ENCODE measurements at places on chromosomes 3 and 15.

- DNase-seq = no peak
Measured at GRCh38 chr3:63294332-63294731, 16.2 kb downstream of the SYNPR start.

GRCh38 chr3:187274977-187275338 is 16.6 kb downstream of the MASP1 start:
- DNase-seq = no peak

DNA sequence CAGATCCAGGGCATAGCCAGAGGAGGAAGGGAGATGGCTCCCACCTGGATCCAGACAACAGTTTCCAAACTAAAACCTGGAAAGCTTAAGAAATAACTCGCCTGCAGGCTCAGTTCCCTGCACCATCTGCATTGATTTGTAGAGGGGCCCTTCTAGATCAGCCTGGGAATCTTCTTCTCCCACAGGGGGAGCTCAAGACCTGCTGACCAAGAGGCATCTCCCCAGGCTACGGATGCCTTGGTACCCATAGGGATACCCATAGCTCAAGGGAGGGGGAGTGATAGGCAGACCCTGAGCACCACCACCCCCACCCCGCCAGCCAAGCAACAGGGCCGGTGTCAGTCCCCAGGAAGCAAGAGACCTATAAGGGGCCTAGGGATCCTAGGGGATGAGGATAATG is 28.0 kb upstream of the DCLK3 start:
- DNase-seq = peak; percentile 22

GRCh38 chr3:10648181-10648580 is 142.8 kb upstream of the ATP2B2 start:
- no peak for DNase-seq

- DNase-seq = no peak
Measured at GRCh38 chr3:130835483-130835882, 58.4 kb upstream of the ATP2C1 start.

- no peak for DNase-seq
Measured at GRCh38 chr3:21825684-21826083, 74.7 kb upstream of the ZNF385D start.

- no peak for DNase-seq
Measured at GRCh38 chr3:24128199-24129005, 183.3 kb downstream of the NR1D2 start.

GRCh38 chr3:117553461-117553860 is 843.9 kb downstream of the TUSC7 start:
- DNase-seq = peak; percentile 17

DNA sequence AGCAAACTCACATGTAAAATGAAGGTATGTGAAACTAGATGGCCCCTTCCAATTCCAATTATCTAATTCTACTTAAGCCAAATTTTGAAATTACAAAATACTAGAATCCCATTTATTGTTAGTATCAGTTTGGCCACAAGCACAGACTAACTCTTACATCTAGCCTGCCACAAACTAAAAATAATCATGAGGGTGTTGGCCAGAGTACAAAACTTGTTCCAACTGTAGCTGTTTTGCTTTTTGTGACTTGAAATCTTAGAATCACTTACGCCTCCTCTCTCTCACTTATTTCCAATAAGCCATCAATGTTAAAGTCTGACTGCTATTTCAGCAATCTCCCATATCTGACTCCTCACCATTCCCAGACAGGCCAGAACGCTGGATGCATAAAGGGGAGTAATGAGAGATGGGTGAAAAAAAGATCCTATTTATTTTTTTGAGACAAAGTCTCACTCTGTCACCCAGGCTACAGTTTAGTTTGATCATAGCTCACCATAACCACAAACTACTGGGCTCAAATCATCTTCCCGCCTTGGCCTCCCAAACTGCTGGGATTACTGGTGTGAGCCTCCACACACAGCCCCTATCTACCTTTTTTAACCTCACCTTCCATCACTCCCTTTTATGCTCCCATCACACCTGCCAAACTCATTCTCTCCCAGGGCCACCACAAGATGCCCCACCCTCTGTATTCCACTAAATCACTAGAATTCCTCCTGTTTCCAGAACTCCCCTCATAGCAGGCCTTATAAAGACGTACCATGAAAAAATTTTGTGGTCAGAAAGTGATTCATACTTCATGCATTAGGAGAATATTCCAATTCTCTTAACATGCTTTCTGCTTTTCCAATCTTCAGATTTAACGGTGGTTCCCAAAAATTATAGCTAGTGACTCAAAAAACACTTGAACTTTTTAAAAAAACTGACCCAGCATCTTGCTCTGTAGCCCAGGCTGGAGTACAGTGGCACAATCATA is 36.5 kb downstream of the ATOSA start:
- no peak for DNase-seq

DNA sequence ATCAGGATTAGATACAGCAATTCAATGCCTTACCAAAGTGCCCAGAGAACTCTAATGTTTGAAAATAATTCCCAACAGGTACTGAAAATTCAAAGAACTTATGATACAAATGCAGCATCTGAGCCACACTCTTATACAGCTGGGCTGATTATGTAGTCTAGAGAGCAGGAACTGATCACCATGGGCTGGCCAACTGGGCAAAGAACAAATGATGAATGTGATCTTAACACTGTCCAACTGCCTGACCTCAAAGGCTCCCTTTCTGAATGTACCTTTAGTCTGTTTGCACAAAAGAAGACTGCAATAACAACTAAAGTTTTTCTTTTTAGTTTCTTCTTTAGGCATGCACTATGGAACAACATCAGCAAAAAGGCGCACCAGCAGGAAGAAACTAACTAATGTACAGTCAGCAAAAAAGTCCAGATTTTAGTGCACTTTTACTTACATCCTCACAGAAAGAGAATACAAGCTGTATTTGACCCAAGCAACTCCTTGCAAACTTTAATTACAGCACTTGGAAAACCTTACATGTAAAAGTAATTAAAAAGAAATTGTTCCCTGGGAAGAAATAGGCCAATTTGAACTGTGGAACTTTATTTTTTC is 1095.1 kb downstream of the IGSF11 start:
- no peak for DNase-seq

- DNase-seq = no peak
Measured at GRCh38 chr3:158026236-158026635, 80.0 kb downstream of the SHOX2 start.

DNA sequence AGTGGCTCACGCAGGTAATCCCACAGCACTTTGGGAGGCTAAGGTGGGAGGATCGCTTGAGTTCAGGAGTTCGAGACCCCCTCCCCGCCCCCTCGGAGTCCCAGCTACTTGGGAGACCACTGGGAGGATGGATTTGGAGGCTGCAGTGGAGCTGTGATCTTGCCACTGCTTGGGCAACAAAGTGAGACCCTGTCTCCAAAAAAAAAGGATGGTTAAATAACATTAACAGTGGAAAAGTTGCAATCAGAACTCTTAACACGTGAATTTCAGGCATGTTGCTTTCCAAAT is 1.4 kb upstream of the TMEM87A start:
- DNase-seq = no peak

GRCh38 chr15:47987908-47988532 is 132.8 kb upstream of the SLC24A5 start:
- DNase-seq = peak; percentile 42

- no peak for DNase-seq
Measured at GRCh38 chr15:27089676-27090075, 118.7 kb downstream of the GABRG3 start.

- DNase-seq = no peak
Measured at GRCh38 chr3:150090877-150091276, 120.2 kb upstream of the PFN2 start.

GRCh38 chr15:32706704-32707103 is 11.1 kb upstream of the GREM1 start:
- DNase-seq = no peak

GRCh38 chr15:84685304-84685703 is 27.3 kb upstream of the NMB start:
- no peak for DNase-seq

- DNase-seq = no peak
Measured at GRCh38 chr3:189737619-189738018, 106.4 kb downstream of the TP63 start.

GRCh38 chr3:85864896-85865295 is 906.1 kb downstream of the CADM2 start:
- no peak for DNase-seq

GRCh38 chr15:99306694-99307338 is 55.5 kb downstream of the LRRC28 start:
- no peak for DNase-seq

DNA sequence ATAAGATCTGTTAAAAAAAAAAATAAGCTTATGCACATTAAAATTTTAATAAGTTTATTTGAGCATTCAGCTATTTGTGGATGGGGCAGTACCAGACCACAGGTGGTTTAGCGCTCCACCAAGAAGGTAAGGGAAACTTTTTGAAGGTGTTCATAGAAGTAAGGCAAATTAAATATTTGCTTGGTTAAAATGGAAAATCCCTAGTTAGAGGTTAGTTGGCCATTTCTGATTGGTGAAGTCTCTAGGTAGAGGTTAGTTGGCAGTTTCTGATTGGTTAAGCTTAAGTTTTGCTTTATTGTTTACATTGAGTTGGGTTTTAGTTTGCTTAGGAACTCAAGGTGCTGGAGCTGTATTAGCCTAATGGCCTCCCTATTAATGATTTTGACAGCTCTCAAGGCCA is 30.7 kb downstream of the SCN11A start:
- DNase-seq = peak; percentile 9

DNA sequence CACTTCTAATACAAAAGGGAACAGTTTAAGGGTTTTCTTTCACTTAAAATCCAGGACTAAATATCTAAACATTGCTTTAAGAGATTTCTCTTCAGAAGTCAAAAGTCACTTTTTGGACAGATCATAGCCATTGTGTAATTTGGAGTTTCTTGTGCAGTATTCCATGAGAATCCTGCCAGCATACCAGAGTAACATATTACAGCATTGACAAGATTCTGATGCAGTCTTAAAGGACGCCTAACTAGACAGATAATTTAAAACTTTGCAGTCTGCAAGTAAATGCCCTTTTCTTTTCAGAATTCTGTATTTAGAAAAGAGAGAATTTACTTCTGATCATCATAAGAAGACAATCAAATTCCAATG is 17.5 kb upstream of the IGSF10 start:
- no peak for DNase-seq

DNA sequence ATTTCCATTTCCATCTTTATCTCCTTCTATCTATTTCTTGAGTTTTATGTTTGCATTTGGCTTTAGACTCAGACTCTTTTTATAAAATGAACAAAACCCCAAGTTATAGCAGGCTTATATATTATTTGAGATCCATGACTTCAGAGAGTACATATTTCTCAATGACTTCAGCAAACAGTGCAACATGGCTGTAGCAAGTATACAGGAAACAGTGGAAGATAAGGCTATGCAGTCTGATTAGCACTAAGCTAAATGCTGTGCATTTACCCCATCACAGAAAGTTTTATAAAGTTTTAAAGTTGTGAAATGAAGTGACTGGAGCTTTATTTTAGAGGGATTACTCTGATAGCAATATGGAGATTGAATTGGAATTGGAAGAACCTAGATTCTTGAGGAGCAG is 463.5 kb upstream of the TGFBR2 start:
- no peak for DNase-seq

DNA sequence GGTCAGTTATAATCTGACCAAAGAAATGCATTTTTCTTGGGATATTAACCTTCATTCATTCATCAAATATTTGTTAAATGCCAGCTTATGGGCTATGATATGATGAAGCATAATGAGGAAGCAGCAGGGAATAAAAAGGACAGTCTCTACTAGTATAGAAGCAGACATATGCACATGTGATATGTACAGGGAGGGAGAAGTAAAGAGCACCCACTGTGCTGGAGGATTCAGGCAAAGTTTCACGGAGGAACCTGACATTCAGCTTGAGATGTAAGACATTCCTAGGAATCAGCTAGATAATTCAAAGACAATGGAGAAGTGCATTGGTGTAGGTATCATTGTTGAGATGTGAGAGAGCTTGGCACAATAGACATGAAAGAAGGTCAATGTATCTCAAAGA is 450.7 kb downstream of the LPP start:
- no peak for DNase-seq

GRCh38 chr3:2741516-2741915 is 368.7 kb downstream of the IL5RA start:
- no peak for DNase-seq

- DNase-seq = peak; percentile 40
Measured at GRCh38 chr3:73094129-73094528, 32.7 kb downstream of the EBLN2 start.

- no peak for DNase-seq
Measured at GRCh38 chr15:80411788-80412288, 7.7 kb downstream of the ARNT2 start.

DNA sequence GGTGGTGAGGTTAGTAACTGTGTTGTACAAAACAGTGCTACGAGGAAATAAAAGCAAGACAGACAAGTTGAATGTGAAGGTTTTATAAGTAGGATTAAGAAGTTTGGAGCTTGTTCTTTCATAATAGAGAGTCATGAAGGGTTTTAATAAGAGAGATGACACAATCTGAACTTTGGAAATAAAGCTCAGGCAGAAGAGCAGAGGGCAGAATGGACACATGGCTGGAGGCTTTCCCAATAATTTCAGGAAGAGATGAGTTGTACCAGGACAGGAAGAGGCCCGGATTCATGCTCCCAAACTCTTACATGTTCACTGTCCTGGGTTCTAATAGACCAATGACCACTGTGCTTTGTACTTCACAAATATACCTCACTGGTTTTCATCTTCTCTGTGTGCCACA is 194.8 kb downstream of the SLC9A9 start:
- DNase-seq = no peak

DNA sequence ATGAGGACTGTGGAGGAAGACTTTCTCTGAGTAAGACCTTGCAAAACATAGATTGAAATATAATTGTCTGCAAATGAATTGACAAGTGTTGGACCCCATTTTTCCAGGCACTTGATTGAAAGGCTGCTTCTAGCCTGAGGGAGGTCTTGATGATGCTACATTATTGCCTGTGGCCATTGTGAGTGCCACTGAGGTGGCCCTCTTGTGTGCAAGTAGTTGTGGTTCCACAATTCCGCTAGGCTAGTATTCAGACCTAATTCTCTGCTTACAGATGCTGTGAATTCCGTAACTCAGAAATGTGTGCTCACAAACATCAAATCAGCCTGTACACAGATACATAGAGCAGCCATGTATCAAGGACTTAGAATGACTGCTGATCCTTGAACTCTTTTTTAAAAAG is 34.7 kb downstream of the FNDC3B start:
- no peak for DNase-seq

DNA sequence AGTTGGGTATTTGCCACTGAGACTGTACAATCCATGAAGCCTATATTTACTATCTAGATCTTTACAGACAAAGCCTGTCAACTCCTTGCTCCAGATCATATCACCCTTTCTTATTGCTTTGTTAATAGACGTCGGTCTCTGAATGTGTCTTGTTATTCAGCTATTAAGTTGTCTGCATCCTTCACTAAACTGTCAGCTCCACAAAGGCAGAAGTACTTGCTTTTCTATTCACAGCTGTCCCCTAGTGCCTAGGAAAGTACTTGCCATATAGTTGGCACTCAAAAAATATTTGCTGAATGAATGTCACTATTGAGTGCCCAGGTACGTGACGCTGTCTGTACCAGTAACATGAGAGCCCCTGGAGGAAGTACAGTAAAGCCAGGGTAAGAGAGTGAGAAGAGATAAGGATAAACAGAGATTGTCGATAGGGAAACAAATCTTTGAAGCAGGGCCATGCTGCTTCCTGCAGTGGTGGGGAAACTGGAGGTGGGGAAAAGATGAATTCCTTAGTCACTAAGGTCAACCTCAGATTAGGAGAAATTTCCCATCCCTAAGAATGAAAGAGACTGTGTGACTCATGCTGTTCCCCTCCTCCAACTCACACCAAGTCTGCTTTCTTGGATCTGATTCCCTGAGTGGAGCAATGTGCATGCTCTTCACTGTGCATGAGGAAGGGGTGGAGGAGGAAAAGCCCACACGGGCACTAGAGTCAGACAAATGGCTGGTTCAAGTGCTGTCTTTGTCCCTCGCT is 36.3 kb downstream of the PRICKLE2 start:
- DNase-seq = no peak

- no peak for DNase-seq
Measured at GRCh38 chr15:34056911-34057310, 17.9 kb upstream of the AVEN start.
